ENCODE measurements at places on chromosomes 13 and 19.

- DNase-seq: no peak
Observed at GRCh38 chr19:6718741-6719539, 1.5 kb downstream of the C3 start.

GRCh38 chr13:35252536-35253205 lies 223.8 kb downstream of the MAB21L1 start:
- DNase-seq: no peak

- DNase-seq: peak; percentile 11
Observed at GRCh38 chr13:51895906-51896888, 34.4 kb downstream of the CCDC70 start.

- no peak for DNase-seq
Observed at GRCh38 chr13:20118268-20119140, 42.3 kb downstream of the GJA3 start.

GRCh38 chr19:1235625-1236538 lies 1.9 kb downstream of the CBARP start:
- no peak for DNase-seq

- DNase-seq: peak; percentile 27
Observed at GRCh38 chr19:45115809-45116615, 23.0 kb downstream of the PPP1R37 start.

GRCh38 chr19:50535672-50536187 lies 22.0 kb upstream of the ASPDH start:
- no peak for DNase-seq

GRCh38 chr19:4014541-4015491 lies 7.3 kb downstream of the PIAS4 start:
- DNase-seq: no peak

DNA sequence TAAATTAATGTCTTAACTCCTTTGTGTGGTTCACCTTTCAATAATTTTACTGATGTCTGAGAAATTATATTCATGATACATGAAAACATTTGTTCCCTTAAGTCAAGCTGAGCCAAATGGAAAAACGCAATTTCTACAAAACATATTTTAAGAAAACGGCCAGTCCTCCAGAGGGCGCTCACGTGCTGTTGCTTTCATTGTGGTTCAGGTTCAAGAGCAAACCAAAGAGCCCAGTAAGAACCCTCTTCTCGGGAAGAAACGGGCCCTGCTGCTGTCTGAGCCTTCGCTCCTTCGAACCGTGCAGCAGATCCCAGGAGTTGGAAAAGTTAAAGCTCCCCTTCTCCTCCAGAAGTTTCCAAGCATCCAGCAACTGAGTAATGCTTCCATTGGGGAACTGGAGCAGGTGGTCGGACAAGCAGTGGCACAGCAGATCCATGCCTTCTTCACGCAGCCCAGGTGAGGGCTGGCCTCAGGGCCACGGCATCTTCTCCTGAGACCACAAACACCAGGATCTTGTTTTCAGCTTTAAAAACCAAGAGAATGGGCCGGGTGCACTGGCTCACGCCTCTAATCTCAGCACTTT lies 4.3 kb downstream of the FAAP24 start:
- DNase-seq: peak; percentile 37

DNA sequence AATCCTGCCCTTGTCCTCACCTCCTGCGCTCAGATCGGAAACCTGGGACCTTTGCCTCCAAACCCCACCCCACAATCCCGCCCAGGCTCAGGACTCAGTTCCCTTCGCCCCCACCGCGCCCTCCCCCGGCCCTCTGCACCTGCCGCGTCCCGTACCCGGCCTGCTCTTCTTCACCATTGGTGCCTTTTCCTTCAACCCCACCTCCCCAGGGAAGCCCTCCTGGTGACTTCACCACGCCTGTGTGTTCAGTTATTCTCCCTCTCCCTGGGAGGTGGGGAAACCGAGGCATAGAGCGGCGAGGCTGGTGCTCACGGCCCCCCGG lies 19.3 kb upstream of the TCF3 start:
- no peak for DNase-seq

DNA sequence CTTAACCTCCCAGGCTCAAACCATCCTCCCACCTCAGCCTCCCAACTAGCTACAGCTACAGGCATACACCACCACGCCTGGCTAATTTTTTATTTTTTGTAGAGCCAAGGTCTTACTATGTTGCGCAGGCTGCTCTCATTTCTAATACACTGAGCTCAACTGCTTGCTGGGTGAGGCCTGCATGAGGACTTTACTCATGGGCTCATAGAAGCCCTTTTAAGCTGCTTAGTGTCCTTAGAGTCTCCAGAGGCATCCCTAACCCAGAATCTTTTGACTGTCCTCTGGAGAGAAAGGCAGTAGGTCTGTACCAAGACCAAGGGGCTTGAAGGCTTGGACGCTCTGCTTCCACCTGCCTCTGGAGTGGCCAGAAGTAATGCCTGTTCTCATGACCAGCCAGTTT lies 141.6 kb downstream of the TM9SF2 start:
- no peak for DNase-seq

GRCh38 chr19:45352471-45352870 lies 11.9 kb downstream of the KLC3 start:
- no peak for DNase-seq

- peak; percentile 28 for DNase-seq
Observed at GRCh38 chr19:24033963-24034342, 53.0 kb upstream of the ZNF254 start.

Measured in NCI-H1092 treated with DMSO at 0.1 percent for 48 hours (cell line).